A549 treated with ZK216348 at 1 μM for 4 hours (cell line): ENCODE measurements at places on chromosomes 3 and 15. TPM values are rescaled to one million over a fixed set of nuclear protein-coding genes. Genes with fewer than 3 reads are reported as not detected.

The CPLX3 gene
- total RNA-seq: 0.07 TPM in 1 of 5 replicates, not detected in the others

The MST1R gene
- 6.0 to 9.9 TPM (median 7.4 TPM) in 5 replicates for total RNA-seq

The AADACL2 gene
- total RNA-seq: not detected in 5 replicates

The CYP19A1 gene
- 0.14 to 0.30 TPM (median 0.18 TPM) in 5 replicates for total RNA-seq

The WDR76 gene
- 10.1 to 16.2 TPM (median 12.6 TPM) in 5 replicates for total RNA-seq
